ENCODE measurements at places on chromosomes 13 and 19.

DNA sequence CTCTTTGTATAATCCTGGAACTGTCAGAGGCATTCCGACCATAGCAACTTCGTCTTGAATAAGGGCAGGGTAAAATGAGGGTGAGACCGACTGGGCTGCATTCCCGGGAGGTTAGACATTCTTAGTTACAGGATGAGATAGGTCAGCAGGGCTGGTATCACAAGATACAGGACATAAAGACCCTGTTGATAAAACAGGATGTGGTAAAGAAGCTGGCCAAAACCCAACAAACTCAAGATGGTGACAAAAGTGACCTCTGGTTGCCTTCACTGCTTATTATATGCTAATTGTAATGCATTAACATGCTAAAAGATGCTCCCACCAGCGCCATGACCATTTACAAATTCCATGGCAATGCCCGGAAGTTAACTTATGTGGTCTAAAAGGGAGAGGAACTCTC is 27.7 kb upstream of the MBNL2 start:
- peak; percentile 96 for DNase-seq

GRCh38 chr13:93872376-93872775 is 607.1 kb downstream of the DCT start:
- DNase-seq: no peak

DNA sequence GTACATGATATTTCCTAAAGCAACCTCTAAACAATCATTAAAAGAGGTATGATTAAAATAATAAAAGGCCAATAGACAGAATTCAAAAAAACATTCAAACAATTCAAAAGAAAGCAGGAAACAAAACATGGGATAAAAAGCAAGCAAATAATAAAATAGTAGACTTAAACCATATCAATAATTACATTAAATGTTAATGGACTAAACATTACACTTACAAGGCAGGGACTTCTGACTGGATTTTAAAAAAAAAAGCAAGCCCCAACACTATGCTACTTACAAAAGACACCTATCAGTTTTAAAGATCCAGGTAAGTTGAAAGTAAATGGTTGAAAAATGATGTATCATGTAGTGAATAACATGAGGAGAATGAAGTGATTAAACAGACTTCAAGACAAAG is 65.2 kb downstream of the KLF2 start:
- no peak for DNase-seq

DNA sequence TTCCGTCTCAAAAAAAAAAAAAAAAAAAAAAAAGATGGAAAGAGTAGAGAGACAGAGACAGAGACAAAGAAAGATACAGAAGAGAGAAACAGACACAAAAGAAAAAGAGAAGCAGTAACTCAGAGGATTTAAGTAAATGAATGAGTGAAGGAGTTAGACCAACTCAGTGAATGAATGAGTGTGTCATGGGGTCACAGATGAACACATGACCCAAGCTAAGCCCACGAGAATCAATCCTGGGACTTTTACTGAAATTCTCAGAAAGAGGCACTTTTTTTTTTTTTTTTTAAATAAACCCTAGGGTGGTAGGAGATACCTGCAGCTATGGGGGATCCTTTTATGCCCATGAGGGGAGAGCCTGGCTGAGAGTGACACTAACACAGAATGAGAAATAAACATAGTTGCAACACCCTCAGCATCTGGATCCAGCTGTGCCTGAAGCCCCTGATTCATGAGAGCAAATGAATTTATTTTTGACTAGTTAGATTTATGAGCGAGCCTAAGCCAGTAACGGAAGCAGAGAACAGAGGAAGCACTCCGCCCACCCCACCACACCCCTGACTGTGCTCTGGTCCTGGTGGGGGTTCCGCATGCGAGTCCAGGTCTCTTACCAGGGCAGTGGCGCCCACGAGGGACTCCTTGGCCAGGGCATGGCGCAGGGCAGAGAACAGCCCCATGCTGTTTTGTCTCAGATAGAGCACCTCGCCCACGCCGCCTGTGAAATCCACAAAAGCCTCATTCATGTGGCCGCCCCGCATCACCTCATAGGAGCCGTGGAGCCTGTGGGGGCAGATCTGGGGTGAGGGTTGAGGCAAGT is 4.6 kb downstream of the CAPN12 start:
- peak; percentile 58 for DNase-seq

- no peak for DNase-seq
These were observed 838 bp upstream of the MYADM start for GRCh38 chr19:53866865-53867224.

DNA sequence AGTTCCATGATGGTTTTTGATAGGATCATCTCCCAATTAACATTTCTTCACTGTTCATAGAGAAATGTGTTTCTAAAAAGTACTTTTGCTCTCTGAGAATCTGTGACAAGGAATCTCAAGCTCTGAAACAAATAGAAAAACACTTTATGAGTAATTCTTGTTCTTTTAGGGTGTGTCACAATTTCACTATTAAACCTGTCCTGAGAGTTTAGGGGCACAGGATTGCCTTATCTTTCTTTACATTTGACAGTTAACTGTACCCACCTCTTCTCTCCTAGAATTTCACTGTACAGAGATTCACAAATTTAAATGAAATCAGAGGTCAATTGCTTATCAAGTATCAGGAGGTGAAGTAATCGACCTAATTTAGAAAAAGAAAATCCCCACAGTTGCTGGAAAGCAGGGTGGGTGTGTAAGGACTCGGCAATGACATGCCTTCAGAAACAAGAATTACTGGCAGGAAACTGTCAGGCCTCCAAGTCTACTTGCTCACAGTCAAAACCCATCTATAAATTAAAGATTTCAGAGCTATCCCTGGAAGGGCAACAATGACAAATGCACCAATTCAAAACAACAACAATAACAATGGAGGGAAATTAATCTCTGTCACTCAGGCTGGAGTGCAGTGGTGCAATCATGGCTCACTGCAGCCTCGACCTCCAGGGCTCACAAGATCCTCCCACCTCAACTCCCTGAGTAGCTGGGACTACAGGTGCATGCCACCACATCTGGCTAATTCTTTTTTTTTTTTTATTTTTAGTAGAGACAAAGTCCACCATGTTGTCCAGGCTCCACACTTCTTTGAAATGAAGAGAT is 250.2 kb downstream of the ABCC4 start:
- DNase-seq: no peak

DNA sequence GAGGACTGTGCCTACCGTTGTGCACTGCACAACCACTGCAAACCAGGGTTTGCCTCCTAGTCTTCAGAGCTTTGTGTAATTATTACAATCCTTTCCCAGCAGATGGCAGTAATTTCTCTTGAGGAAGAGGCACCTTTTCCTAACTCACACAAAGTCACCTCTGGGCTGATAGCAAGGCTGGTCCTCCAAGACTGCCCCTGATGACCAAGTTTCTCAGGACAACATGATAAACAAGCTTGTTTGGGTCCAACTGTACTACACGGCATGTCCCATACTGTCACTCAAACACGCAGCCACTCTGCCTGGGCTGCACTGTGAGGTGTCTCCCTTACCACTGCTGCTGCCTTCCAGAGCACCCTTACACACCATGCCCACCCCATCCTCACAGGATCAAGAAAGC is 39.3 kb downstream of the RFXAP start:
- peak; percentile 86 for DNase-seq

DNA sequence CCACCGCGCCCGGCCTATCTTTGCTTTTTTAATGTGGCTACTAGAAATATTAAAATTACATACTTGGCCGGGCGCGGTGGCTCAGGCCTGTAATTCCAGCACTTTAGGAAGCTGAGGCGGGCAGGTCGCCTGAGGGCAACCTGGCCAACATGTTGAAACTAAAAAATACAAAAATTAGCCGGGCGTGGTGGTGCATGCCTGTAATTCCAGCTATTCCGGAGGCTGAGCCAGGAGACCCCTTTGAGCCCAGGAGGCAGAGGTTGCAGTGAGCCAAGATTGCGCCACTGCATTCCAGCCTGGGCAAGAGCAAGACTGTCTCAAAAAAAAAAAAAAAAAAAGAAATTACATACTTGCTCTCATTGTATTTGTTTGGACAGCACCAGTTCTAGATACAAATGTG is 34.8 kb upstream of the DPRX start:
- no peak for DNase-seq

DNA sequence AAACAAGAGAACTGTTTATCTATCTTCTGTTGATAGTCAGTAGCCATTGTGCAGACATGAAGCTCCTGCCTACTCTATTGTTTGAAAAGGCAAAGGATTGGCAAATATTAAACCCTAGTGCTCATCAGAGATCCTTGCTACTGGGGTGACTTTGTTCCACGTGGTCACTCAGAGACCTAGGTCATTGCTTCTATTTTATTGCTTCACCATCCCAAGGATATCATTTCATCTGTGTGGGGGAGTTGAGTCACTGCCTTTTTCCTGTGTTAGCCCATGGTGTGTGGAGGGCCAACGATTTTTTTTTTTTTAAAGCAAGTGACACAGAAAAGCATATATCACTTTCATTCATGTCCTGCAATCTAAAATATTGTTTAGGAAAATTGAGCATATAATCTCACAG is 254.1 kb upstream of the RXFP2 start:
- peak; percentile 67 for DNase-seq

DNA sequence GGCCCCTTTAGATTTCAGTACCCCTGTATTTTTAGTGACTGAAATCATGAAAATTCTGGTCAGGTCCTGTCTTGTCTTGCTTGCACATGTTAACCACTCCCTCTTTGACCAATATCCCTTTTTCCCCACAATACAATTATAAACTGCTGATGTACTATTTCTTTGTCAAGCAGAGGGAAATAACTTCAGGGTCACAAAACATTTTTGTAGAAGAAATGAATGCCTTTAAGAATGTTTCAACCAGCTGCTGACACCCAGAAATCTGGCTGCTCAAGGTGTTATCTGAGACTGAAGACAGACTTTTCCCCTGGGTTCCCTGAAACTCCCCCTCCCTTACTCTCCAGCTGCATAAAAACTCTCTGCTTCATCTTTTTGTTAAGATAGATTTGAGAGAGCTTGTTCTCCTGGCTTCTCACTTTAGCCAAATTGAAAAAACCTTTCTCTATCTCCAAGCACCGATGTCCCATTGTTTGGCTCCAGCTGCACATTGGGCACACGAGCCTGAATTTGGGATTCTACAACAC is 18.4 kb upstream of the ACOD1 start:
- DNase-seq: no peak

GRCh38 chr19:28972058-28972852 is 240.7 kb downstream of the UQCRFS1 start:
- DNase-seq: no peak

DNA sequence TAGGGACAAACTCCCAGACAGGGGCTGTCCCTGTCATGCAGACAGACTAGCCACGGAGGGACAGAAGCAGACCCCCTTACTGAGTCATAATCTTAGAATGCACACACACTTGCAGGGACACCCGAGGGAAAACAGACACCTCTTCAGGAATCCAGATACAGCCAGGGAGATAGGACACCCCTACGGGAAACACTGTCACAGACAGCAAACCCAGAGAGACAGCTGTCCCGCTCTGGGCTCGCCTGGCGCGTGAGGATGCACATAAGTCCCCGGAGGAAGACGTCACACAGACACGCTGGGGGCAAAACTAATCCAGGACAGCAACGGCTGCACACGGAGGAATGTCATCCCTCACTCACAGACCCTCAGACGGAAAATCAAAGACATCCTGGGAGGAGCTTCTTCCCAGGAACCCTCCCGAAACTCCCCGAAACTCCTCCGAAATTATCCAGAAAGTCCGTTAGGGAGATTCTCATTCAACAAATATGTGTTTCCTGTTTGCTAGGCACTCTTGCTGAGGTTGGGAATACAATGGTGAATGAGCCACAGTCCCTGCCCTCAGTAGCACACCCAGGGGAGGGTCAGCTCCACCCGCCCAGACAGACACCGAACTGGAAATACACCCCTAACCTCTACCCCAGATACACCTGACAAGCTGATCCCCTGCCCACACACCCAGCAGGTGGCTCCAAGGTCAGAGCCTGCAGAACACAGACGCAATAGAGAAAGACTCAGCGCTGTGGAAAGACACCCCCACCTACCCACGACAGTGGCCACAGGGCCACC is 15.2 kb upstream of the TOMM40 start:
- DNase-seq: no peak

- DNase-seq: no peak
These were observed 26.4 kb upstream of the VSTM2B start for GRCh38 chr19:29499261-29499920.

GRCh38 chr19:16586991-16587832 is 15.0 kb upstream of the SLC35E1 start:
- peak; percentile 27 for DNase-seq
